Gastrocnemius medialis (tissue), 4 donors: ENCODE measurements at places on chromosomes 13 and 19. TPM values are rescaled to one million over a fixed set of nuclear protein-coding genes. Genes with fewer than 3 reads are reported as not detected.

- no peak for DNase-seq
- no peaks in the 10 kb centered on the region for H3K27me3 ChIP-seq
- H3K4me3 ChIP-seq = no peak overlapping the region
- H3K36me3 ChIP-seq = no peaks in the 10 kb centered on the region
- H3K27ac ChIP-seq = no peak overlapping the region
These were observed 36.8 kb upstream of the TPM4 start for GRCh38 chr19:16039545-16039944.

DNA sequence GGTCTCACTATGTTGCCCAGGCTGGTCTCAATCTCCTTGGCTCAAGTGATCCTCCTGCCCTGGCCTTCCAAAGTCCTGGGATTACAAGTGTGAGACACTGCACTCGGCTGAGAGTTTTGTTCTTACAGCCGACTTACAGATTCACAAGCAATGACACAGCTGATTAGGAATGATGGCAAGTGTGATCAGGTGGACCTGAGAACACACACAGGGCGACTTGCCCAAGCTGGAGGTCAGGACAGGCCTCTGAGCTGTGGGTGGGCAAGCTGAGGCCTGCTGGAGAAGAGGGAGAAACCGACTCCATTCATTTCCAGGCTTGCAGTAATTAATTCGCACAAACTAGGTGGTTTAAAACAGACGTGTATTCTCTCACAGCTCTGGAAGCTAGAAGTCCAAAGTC is 8.1 kb upstream of the ATG4D start:
- DNase-seq = no peak
- H3K36me3 ChIP-seq = no peaks in the 10 kb centered on the region
- H3K4me1 ChIP-seq = no peaks in the 10 kb centered on the region
- H3K4me3 ChIP-seq = no peak overlapping the region
- no peak overlapping the region for H3K27ac ChIP-seq
- no peaks in the 10 kb centered on the region for H3K27me3 ChIP-seq

GRCh38 chr19:14183741-14184350 is 22.1 kb downstream of the ADGRL1 start:
- no peak for DNase-seq
- H3K27me3 ChIP-seq = no peaks in the 10 kb centered on the region
- H3K27ac ChIP-seq = no peak overlapping the region
- no peaks in the 10 kb centered on the region for H3K36me3 ChIP-seq

DNA sequence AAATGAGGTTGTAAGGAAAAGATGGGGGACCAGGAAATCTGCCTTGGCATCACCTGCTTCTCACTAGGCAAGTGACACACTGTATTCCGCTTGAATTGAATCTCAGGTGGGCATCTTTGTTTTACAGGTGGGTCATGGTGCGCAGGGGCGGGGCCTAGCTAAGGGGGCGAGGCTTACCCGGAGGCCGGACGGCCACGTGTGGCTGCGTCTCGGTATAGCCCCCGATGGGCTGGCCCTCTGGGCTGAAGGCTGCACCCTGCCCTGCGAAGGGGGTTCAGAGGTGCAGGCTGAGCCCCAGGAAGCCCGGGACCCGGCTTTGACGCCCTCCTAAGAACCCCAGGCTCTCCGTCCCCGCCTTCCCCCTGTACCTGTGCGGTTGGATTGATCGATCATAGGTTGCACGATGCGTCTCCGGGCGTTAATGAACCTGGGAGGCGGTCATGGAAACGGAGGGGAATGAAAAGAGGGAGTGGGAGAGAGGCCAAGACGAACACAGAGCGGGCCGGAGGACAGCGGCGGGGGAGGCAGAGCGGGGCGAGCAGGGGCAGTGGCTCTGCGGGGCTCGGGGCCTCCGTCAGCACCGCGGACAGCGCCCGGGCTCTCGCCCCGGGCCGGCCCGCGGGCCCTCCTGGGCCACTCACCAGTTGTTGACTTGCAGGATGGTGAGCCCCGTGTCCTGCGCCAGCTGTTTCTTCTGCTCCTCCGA is 12.5 kb downstream of the MEIS3 start:
- H3K27ac ChIP-seq = no peak overlapping the region
- DNase-seq = no peak
- H3K27me3 ChIP-seq = peaks cover 44% of the 10 kb centered on the region
- no peak overlapping the region for H3K4me3 ChIP-seq
- H3K36me3 ChIP-seq = no peaks in the 10 kb centered on the region

GRCh38 chr19:38683393-38684077 is 36.1 kb downstream of the ACTN4 start:
- no peaks in the 10 kb centered on the region for H3K27me3 ChIP-seq
- no peaks in the 10 kb centered on the region for H3K36me3 ChIP-seq
- peak; percentile 84 for DNase-seq
- peak overlapping the region; percentile 95 for H3K27ac ChIP-seq

ZNF180 gene
- total RNA-seq = 17.4 TPM

FGF21 gene
- total RNA-seq = not detected

RB1 gene
- total RNA-seq = 45.6 TPM

MBD3L3 gene
- not detected for total RNA-seq
